Stimulated activated CD4-positive, alpha-beta T cell treated with anti-CD3 and anti-CD28 coated beads, Interleukin-4, amount 100 ng/mL, for 24 hours (primary cell): ENCODE measurements at places on chromosomes 3 and 15.

- no peak for DNase-seq
Observed at GRCh38 chr3:168061332-168061996, 34.3 kb downstream of the GOLIM4 start.

GRCh38 chr3:150372320-150372719, 35.8 kb upstream of the TSC22D2 start:
- DNase-seq, result no peak

DNA sequence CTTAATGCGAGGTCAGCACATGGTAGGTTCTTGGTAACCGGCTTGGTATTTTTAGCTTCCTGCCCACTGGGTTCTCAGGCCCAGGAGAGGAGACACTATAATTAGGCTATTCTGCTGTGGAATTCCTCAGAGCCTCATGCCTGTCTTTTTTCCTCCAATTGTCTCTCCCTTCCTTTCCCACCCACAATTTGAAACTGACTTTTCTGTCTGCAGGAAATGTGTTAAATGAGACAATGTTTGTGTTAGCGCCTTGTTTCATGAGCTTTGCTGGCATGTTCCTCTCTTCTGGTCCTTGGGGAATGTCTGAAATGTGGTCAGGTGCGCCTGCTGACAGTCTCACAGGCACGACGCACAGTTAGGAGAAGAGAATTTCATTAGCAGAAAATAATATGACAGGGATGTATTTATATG, 223.6 kb upstream of the CTNNB1 start:
- no peak for DNase-seq

DNA sequence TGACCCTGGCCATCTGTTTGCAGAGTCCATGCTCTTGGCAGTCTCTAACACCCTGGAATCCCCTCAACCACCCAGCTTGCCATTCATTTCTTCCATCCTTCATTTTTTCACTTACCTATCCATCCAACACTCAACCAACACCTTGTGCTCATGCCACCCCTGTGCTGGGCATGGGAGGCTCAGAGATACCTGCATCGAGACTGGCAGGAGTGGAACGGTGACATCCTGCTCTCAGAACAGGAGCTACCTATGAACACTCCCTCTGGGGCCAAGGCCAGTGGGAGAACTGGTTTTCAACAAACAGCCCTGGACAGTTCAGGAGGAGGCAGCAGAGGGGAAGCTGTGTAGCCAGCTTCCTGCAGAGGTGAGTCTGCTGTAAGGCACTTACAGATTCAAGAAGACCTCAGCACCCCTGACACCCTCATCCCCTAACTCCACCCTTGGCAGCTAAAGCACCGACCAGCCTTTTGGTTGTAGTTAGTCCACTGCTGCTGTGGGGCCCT, 19.5 kb upstream of the ATP2B2 start:
- no peak for DNase-seq

DNA sequence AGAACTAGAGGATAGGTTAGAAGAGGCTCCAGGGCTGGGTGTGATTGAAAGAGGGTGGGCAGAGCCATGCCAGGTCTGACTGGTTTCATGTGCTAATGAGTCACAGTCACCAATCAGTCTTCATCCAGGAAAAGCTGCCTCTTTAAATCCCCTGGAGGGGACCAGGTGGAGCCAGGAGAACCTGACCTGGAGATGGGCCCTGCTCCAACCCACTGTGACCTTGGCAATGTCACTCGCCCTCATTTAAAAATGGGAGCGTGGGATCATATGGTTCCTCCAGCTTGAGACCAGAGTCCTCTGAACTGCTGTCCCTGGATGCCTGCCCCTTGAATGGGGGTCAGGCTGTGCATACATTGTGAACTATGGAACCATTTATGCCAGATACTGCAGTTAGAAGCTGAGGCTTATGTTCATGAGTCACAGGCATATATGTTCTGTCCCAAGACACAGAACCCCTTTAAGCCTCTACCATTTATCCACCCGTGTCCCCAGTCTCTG, 23.0 kb downstream of the HES1 start:
- DNase-seq, result no peak

DNA sequence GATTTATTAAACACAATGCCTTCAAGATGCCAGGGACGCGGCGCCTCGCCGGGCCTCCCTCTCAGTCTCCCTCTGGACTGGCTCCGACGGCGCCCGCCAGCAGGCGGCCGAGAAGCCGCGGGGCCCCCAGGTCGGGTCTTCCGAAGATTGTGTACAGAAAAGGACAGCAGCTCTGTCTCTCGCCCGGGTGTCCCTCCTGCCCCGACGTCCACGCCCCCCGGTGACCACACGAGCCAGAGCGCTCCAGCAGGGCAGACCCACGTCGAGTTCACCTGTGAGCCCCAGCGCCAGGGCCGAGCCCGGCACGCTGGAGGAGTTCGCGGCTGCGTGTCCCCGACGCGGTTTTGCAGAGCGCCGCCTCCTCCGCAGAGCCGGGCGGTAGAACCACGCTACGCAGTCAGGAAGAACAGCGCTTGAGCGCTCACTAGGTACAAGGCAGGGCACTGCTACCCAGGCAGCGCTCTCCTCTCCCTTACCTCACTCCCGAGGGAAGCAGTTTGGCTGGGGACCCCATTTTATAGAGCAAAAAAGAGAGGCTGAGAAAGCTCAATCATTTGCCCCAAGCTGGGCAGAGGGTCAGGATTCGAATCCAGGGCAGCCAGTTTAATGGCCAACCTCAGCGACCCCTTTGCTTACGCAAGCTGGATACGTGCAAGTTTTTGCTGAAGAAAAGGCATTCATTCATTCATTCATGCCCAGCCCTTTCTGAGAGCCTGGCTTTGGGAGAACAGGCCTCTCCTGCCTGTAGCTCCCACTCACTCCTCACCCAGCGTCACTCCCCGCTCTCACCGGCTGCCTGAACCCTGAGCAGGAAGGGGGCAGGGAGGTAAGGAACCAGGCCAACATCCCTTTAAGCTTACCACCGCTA, 3.0 kb upstream of the TLE3 start:
- peak; percentile 66 for DNase-seq

- DNase-seq, result no peak
Observed at GRCh38 chr3:3080309-3080708, 29.9 kb downstream of the IL5RA start.

DNA sequence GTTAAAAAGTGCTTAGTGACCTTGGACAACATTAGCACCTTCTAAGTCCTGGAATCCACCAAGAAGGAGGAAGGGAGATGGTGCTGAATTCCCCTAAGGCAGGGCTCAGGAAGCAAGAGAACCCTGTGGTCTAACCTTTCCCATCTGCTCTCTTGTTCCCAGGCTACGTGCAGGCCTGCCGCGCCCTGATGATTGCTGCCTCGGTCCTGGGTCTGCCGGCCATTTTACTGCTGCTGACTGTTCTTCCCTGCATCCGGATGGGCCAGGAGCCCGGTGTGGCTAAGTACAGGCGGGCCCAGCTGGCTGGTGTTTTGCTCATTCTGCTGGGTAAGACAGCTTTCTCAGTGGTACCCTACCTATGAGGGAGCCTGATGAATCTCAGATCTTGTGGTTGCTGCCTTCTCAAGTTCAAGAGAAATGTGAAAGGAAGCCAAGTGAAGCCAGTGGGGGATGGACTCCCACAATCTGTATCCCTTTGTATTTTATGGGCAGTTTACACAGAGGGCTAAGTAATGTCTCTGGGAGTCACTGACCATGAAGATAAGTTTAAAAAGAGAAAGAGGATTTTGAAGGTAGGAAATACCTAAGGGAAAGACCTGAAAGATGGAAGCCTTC, 4.4 kb downstream of the CLDN11 start:
- DNase-seq, result no peak

DNA sequence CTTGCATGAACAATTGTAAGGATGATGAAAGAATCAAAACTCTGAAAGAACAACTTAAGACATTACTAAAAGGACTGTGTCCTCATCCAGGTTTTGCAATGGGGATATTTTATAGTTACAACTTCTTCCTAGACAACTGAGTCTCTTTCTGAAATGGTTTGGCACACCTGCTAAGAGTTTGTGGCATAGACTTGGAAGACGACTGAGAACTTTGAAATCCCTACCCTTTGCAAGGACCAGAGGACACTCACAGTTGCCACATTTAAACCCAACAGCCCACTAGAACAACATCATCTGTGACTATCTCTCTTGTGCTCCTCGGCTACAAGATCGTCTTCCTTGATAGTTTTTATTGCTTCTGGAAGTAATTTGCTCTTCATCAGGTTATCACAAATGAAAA, 342.4 kb downstream of the RORA start:
- no peak for DNase-seq
